NCI-H1105 treated with DMSO at 0.1 percent for 48 hours (cell line): ENCODE measurements at places on chromosomes 16 and 17.

- no peak for DNase-seq
Observed at GRCh38 chr17:9239793-9240658, 218.7 kb downstream of the NTN1 start.

- no peak for DNase-seq
Observed at GRCh38 chr16:49631187-49632041, 224.5 kb downstream of the ZNF423 start.

DNA sequence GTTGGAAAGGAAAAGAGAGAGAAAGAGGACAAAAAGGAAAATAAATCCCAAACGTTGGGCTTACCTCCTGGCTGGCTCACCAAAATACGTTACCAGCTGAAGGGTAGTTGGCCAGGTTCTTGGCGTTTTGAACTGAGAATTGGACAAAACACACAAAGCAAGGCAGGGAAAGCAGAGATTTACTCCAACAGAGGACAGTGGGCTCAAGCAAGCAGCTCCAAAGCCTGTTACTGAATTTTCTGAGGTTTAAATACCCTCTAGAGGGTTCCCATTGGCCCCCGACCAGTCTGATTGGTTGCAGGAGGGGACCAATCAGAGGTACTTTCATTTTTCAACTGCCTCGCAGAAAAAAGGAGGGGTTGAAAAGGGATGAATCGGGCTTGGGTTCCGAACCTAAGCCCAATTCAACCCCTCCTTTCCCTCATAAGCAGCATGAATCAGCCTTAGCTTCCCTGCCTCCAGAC is 55.6 kb upstream of the ALOX12 start:
- DNase-seq: no peak

- no peak for DNase-seq
Observed at GRCh38 chr16:24289166-24289700, 33.1 kb downstream of the CACNG3 start.

DNA sequence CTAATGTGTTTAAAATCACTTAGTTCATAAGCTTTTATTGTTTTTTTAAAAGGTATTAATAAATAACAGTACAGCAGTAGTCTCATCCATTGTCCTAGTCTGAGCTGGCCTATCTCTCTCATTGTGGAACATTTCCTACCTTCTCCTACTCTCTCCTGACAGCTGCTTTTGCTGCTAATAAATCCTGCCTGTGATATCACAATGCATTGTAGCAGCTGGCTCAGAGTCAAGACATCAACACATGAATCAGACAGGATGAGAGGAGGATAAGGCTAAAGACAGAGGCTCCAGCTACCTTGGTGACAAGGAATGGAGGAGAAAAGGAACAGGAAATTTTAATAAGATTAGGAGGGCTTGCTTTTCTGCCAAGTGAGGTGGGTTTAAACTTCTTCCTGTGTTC is 626.1 kb downstream of the HS3ST4 start:
- peak; percentile 5 for DNase-seq

DNA sequence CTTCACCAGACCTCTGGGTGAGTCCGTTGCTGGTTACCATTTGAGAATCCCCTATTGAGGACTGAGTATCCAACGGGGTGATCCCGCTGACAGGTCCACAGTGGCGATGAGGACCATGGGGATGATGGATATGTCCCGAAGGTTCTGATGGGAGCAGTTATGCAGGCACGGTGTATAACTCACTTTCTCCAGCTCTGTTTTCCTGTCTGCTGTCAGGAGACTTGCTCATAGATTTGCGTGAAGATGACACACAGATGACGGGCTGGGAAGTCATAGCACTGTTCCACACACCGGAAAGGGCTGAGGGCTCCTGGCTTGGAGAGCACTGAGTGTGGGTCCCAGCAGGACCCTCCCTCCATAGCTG is 22.2 kb upstream of the ADCY7 start:
- no peak for DNase-seq

DNA sequence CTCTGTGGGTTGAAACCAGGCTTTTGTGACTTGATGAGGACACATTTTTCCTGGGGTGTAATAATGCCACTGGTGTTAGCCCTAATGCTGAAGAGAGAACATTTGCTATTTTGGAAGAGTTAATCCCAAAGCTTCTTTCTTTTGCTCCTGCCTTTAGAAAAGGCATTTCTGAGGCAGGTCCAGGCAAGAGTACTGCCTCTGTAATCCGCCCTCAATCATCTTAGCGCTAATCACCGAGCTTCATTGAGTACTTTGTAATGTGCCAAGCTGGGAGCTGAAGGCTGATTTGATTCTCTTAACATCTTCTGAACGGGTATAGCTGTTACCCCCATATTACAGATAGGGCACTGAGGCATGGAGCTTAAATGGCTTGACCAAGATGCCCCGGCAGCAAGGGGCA is 60.3 kb downstream of the AKAP1 start:
- DNase-seq: peak; percentile 7

- no peak for DNase-seq
Observed at GRCh38 chr17:75447951-75448856, 8.2 kb upstream of the TMEM94 start.

DNA sequence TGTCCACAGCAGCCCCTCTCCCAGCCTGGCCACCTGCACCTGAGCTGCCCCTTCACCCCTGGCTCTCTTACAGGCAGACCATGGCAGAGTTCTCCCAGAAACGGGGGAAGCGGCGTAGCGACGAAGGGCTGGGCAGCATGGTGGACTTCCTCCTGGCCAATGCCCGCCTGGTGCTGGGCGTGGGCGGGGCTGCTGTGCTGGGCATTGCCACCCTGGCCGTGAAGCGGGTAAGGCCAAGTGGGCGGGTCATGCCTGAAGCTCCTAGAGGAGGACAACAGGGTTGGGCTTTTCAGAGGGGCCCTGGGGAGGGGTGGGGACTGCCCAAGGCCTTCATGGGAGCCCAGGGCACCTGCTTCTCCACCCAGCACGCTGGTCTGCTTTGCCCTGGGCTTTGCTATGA is 2.2 kb downstream of the MIEF2 start:
- DNase-seq: no peak

DNA sequence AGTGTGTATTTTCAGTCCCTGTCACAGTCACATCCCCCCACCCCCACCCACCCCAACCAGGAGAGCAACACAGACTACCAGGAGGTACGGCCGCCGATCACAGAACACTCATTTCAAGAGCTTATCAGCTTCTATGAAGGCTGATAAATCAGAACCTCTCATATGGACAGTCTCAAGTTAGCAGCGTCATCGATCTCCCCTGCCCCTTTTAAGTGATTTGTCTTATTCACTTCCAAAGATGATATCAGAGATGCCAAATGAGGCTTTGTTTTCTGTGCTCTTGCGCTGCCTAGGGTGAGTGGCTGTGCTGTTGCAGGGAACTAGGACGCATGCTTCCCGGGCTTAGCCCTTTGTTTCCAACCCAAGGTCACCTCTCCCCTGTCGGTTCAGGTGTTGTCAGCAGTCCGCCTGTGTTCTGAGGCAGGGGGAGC is 26.8 kb upstream of the PMFBP1 start:
- DNase-seq: no peak

GRCh38 chr17:2172077-2172851 is 117.4 kb downstream of the HIC1 start:
- DNase-seq: no peak

GRCh38 chr17:17933775-17934174 is 38.4 kb downstream of the TOM1L2 start:
- DNase-seq: no peak
